ENCODE measurements at places on chromosomes 16 and 17.

- DNase-seq, result no peak
Measured at GRCh38 chr16:66245868-66246267, 120.6 kb upstream of the CDH5 start.

- peak; percentile 41 for DNase-seq
Measured at GRCh38 chr17:66655861-66656260, 179.1 kb upstream of the CACNG5 start.

DNA sequence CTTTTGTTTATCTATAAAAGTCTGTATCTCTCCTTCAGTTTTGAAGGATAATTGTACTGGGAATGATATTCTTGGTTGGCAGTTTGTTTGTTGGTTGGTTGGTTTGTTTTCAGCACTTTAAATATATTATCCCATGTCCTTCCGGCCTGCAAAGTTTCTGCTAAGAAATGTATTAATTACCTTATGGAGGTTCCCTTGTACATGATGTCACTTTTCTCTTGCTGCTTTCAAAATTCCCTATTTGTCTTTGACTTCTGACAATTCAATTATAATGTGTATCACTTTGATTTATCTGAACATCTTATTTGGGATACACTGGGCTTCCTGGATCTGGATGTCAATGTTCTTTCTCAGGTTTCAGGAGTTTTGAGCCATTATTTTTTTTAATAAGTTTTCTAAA, 4.1 kb upstream of the KRT34 start:
- no peak for DNase-seq

DNA sequence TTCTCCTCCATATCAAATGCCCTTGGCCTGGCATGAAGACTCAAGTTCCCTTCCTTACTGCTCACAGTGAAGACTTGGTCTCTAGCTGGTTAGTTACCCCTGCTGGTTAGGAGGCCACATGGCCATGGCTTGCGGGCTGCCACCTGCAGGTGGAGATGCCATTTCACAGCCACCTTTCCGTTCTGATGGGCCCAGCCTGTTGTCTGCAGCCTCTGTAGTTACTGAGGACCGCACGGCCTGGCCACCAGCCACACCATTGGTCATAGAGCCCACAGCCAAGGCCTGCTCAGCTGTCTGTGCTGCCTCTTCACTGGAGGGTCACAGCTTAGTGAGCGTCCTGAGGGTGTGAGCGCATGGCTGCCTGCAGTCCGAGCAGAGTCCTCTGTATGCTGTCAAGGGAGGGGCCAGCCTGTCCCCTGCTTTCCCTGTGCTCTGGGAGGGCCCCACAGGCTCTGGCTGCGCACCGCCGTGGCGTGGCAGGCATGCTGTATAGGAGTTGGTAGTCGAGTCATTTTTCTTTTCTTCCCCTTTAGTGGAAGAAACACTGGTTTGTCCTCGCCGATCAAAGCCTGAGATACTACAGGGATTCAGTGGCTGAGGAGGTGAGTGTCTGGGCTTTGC, 59.2 kb downstream of the PLD6 start:
- DNase-seq, result peak; percentile 42

DNA sequence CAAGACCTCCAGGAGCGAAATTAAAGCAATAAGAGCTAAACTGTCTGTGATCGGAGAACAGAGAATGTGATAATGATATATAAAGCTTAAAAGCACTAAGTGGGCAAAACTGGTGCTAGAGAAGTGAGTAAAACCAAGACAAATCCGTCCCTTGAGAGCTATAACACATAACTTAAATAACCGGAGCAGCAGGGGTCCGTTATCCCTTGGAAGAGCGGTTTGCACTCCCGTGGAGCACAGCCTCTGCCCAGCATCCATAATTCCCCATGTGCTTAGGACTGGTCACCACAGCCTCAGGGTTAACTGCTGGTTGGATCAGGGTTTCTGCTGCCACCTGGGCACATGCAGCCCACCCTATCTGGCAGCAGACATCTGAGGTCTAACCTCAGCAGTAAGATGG, 489.0 kb downstream of the NPIPA7 start:
- no peak for DNase-seq

GRCh38 chr16:23131931-23132621, 17.2 kb downstream of the USP31 start:
- no peak for DNase-seq

GRCh38 chr16:4537376-4538343, 913 bp downstream of the CDIP1 start:
- DNase-seq, result no peak

DNA sequence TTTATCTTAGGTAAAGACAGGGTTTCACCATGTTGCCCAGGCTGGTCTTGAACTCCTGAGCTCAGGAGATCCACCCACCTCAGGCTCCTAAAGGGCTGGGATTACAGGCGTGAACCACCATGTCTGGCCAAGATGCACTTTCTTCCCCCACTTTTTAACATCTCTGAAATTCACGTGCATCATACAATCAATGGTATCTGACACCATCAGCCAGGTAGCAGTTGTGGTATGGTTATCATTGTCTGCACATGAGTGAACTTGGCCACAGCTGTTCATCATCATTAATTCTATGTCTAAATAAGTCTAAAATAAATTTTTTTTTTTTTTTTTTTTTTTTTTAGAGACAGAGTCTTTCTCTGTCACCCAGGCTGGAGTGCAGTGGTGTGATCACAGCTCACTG, 34.2 kb upstream of the MYLK3 start:
- no peak for DNase-seq

- DNase-seq, result no peak
Measured at GRCh38 chr16:8892101-8892575, 10.0 kb downstream of the LITAFD start.

GRCh38 chr17:66492561-66493005, 190.2 kb downstream of the PRKCA start:
- no peak for DNase-seq

DNA sequence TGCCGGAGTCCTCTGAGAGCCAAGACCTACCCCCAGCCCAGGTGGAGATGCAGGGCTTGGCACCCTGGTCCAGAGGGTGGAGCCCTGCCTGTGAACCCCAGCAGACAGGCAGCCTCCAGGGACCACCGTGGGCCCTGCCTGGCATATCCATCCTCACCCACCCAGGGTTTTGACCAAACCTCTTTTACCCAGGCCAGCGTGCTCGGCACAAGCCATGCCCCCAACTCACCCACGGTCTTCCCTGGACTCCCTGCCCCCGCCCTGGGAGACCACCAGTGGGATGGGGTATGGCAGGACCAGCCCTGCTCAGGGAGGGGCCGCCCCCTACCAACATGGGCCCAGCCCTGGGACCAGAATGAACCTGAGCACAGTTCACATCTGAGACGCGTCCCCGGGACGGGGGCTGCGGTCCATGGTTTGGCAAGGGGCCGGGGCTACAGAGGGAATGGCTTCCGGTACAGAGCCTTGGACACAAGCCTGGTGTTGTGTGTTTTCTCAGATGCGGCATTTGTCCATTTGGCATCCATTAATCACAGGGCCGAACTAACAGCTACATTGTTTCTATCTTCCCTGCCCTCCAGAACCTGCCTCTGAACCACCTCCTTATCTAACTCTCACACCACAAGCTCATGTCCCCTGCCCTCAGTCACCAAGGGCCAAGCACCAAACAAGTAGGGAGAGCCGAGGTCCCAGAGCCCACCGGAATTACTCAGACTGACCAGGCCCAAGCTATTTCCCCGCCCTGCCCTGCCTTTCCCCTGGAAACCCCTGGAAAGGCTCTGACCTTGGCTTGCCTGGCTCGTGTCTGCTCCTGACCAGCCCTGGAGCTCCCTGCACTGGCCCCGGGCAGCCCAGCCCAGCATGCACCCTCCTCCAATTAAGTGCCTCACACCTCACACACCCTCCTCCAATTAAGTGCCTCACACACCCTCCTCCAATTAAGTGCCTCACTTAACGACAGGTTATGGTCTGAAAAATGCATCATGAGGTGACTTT, 14.1 kb downstream of the HS3ST6 start:
- DNase-seq, result no peak

- DNase-seq, result no peak
Measured at GRCh38 chr16:30401768-30402425, 5.5 kb upstream of the ZNF771 start.

DNA sequence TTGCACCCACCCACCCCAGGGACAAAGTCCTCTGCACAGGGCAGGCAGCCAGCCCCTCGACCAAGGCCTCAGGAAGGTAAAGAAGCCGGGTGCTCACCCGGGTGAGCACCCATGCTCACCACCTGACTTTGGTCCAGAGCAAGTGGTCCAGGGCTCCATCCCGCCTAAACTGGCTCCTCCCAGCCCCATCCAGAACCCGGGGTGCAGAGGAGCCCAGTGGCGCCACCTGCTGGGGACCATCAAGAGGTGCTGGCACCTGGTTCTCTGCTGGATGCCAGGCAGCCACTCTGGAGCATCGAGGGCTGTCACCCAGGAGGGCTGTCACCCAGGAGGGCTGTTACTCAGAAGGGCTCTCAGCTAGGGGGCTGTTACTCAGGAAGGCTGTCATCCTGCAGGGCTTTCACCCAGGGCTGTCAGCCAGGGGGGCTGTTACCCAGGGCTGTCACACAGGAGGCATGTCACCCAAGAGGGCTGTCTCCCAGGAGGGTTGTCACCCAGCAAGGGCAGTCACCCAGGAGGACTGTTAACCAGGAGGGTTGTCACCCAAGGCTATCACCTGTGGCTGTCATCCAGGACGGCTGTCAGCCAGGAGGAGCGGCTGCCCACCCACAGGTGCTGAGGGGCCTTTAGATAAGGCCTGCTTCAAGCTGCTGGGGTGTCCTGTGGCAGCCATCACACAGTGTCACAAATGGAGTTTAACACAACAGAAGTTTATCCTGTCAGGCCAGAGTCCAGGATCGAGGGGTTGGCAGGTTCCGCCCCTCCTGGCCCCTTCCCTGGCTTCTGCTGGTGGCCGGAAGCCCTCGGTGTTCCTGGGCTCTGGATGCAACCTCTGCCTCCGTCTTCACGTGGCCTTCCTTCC, 98.5 kb downstream of the TNFRSF13B start:
- peak; percentile 51 for DNase-seq

GRCh38 chr17:50207792-50208567, 6.5 kb upstream of the COL1A1 start:
- no peak for DNase-seq

DNA sequence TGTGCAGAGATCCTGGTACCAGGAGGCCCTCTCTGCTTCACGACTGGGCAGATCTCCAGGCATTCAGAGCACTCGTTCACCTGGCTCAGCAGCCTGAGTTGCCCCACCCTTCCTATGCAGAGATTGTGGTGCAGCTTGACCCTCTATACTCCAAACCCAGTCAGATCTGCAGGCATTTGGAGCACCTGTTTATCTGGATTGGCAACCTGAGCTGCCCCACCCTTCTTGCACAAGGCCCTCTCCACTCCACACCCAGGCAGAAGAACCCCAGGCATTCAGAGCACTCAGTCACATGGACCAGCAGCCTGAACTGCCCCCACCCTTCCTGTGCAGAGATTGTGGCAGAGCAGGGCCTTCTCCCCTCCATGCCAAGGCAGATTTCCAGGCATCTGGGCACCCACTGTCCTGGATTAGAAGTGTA, 88.4 kb upstream of the CDH5 start:
- DNase-seq, result no peak

- no peak for DNase-seq
Measured at GRCh38 chr16:2779151-2779920, 2.3 kb upstream of the ELOB start.

- no peak for DNase-seq
Measured at GRCh38 chr16:28260193-28260592, 32.1 kb upstream of the SBK1 start.

GRCh38 chr16:49932946-49933345, 77.0 kb upstream of the ZNF423 start:
- no peak for DNase-seq

GRCh38 chr17:3988297-3989040, 24.2 kb upstream of the ATP2A3 start:
- DNase-seq, result no peak

- DNase-seq, result peak; percentile 87
Measured at GRCh38 chr17:35242158-35242804, 591 bp upstream of the SLFN5 start.

Data from CD4-positive, alpha-beta T cell treated with Interleukin-17A for 4 hours (primary cell).